Vagina (tissue), 2 donors: ENCODE measurements at places on chromosomes 3 and 15.

DNA sequence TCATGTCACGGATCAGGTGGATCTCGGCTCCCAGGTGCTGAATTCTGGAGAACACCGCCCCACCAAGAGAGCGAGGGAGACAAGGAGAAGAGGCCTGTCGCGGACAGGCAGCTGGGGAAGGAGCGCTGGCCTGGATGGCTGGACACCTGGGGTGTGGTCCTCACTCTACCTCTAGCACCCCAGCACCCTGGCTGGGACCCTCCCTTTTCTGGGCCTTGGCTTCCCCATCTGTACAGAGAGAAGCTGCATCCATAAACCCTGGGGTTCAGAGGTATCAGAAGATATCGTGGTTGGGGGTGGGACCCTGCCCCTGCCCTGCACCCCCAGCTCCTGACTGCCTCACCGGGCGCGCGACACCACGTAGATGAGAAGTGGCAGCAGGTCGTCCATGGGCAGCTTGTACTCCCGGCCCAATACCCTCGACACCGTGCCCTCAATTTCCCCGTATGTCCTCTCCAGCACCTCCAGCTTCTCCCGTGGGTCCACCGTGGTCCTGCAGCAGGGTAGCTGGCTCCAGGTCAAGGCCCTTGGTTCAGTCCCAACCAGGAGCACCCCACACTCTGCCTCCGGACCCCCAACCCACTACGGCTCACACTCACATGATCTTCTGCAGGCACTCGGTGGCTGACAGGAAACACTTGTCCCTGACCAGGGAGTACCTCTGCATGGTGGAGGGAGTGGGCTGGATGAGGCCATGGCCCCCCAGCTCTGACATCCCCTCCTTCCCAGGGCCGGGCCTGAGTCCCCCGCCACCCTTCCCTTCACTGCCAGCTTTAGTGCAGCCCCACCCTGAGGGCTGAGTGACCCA lies 21.7 kb downstream of the ALS2CL start:
- DNase-seq, result no peak
- H3K27ac ChIP-seq, result no peak overlapping the region
- H3K27me3 ChIP-seq, result no peaks in the 10 kb centered on the region
- H3K4me1 ChIP-seq, result no peaks in the 10 kb centered on the region

GRCh38 chr15:51077221-51078153 lies 17.2 kb downstream of the TNFAIP8L3 start:
- H3K27me3 ChIP-seq, result no peaks in the 10 kb centered on the region
- peak overlapping the region; percentile 27 for H3K4me3 ChIP-seq
- peaks cover 27% of the 10 kb centered on the region for H3K4me1 ChIP-seq
- peak overlapping the region; percentile 47 for H3K27ac ChIP-seq
- DNase-seq, result no peak
- H3K36me3 ChIP-seq, result no peaks in the 10 kb centered on the region

DNA sequence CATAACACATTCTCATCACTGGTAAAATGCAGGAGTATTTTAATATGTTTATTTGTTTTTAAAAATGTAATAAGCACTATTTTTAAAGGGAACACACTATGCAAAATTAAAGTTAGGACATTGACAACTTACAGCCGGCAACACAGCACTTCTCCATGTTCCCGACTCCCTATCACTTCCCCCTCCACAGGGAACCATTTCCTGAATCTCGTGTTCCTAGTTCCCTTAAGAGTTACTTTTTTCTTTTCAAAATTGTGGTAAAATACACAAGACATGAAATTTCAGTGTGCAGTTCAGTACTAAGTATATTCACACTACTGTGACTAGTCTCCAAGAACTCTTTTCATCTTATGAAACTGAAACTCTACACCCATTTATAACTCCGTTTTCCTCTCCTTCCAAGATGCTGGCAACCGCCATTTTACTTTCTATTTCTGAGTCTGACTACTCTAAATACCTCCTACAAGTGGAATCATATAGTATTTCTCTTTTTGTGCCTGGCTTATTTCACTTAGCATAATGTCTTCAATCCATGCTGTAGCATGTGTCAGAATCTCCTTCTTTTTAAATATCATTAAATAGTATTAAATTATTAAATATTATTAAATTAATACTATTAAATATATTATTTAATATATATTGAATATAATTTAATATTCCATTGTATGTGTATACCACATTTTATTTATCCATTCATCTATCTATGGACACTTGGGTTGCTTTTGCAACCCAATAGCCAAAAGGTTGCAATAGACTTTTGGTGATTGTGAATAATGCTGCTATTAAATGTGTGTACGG lies 25.9 kb upstream of the UBE2Q2 start:
- H3K27me3 ChIP-seq, result no peaks in the 10 kb centered on the region
- H3K4me1 ChIP-seq, result no peaks in the 10 kb centered on the region
- no peaks in the 10 kb centered on the region for H3K36me3 ChIP-seq
- H3K27ac ChIP-seq, result no peak overlapping the region
- peak overlapping the region; percentile 15 for H3K4me3 ChIP-seq

DNA sequence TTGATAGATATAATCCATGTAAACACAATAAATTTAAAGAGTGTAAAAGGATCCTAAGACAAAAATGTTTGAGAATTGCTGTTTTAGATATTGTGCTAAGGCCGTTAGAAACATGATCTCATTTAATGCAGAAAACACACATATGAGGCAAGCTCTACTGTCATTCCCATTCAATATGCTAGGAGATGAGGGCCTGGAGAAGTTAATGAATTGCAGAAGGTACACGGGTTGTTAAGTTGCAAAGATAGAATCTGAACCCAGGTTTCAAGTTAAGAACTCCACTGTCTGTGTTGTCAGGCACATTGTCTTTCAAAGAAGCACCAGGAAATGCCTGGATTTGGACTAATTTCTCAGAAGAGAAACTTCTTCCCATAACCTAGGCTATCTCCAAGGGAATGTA lies 65.1 kb upstream of the SAMMSON start:
- no peaks in the 10 kb centered on the region for H3K27me3 ChIP-seq
- no peak for DNase-seq
- H3K27ac ChIP-seq, result no peak overlapping the region
- peaks cover 13% of the 10 kb centered on the region for H3K4me1 ChIP-seq
- H3K36me3 ChIP-seq, result no peaks in the 10 kb centered on the region

DNA sequence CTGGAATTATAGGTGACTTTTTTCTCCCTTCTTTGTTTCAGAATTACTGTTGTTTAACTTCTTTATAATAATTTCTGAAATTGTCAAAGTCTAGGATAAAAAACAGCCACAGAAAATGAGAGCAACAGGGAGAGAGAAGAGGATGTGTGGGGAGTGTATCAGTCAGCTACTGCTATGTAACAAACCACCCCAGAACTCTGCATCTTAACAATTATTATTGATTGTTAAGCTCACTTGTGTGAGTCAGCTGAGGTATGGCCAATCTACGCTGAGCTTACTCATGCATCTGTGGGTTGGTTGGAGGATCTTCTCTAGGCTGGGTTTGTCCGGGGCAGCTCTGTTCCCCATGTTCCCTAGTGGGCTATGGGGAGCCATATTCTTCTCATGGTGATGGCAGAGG lies 43.7 kb upstream of the CDV3 start:
- peaks cover 11% of the 10 kb centered on the region for H3K4me1 ChIP-seq
- no peak overlapping the region for H3K27ac ChIP-seq
- H3K36me3 ChIP-seq, result no peaks in the 10 kb centered on the region
- H3K27me3 ChIP-seq, result no peaks in the 10 kb centered on the region
- H3K4me3 ChIP-seq, result no peak overlapping the region

- no peaks in the 10 kb centered on the region for H3K36me3 ChIP-seq
- H3K27ac ChIP-seq, result no peak overlapping the region
- H3K4me1 ChIP-seq, result no peaks in the 10 kb centered on the region
- H3K4me3 ChIP-seq, result no peak overlapping the region
- no peaks in the 10 kb centered on the region for H3K27me3 ChIP-seq
- DNase-seq, result no peak
Measured at GRCh38 chr3:78994174-78995027, 773.4 kb downstream of the ROBO1 start.

DNA sequence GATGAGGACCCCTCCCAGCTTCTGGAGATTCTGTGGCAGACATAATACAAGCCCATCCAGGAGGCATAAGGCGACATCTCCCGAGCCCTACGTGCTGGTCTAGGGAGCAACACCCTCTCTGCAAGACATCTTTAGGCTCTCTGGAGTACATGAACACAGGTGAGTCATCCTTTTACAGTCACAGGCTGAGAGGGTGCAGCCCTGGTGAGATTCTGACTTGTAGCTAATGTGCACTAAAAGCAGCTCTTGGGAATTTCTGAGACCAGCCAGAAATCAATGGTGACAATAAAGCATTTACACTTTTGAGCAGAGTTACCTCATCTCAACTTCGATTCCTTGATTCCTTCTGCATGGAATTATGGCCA lies 131.1 kb downstream of the XXYLT1 start:
- DNase-seq, result no peak
- H3K36me3 ChIP-seq, result no peaks in the 10 kb centered on the region
- H3K4me3 ChIP-seq, result no peak overlapping the region
- H3K27ac ChIP-seq, result no peak overlapping the region
- H3K4me1 ChIP-seq, result peaks cover 15% of the 10 kb centered on the region

DNA sequence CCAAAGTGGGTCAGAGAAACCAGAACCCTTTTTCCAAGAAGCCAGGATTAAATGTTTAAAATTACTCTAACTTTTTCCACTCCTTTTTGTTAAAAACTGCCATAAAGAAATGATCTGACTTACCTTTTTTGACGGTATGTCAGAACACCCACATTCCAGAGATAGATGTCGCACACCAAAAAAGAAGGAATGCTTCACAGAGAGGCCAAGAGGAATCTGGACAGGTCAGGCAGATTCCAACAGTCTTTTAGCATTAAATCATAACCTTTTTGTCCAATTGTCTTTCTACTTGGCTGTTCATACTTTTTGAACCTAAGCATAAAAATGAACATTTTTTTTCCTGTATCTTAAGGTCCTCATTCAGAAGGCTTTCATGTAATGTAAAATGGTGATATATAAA lies 846.9 kb downstream of the NSUN3 start:
- no peak overlapping the region for H3K27ac ChIP-seq
- no peak overlapping the region for H3K4me3 ChIP-seq
- no peaks in the 10 kb centered on the region for H3K27me3 ChIP-seq
- DNase-seq, result no peak

DNA sequence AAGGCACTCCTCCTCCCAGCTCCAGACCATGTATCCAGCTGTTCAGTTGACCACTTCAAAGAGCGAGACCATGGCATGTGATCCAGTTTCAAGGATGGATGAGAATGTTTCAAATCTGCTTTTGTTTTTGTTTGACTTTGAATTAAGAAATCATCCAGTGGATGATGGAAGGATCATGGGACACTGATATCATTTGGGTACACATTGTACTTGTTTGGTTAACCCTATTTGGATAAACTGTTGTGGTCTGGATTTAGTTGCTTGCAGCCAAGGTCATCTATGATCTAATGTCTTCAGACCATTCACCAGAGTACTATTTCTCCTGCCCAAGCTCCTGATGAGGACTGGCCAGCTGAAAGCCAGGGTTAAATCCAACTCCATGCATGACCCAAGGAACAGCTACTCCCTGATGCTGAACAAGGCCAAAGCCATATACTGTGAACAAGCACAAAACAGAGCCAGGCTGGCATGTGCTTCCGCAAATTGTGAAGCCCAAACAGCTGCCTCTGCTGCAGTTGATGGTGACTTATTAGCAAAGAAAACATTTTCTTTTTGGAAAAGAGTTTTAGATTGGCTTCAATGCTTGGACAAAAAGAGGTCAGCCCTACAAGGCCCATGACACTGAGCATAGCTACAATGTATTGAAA lies 5.2 kb upstream of the ADAMTS17 start:
- H3K4me1 ChIP-seq, result peaks cover 13% of the 10 kb centered on the region
- no peak overlapping the region for H3K27ac ChIP-seq
- H3K36me3 ChIP-seq, result no peaks in the 10 kb centered on the region
- no peaks in the 10 kb centered on the region for H3K27me3 ChIP-seq
- no peak for DNase-seq

DNA sequence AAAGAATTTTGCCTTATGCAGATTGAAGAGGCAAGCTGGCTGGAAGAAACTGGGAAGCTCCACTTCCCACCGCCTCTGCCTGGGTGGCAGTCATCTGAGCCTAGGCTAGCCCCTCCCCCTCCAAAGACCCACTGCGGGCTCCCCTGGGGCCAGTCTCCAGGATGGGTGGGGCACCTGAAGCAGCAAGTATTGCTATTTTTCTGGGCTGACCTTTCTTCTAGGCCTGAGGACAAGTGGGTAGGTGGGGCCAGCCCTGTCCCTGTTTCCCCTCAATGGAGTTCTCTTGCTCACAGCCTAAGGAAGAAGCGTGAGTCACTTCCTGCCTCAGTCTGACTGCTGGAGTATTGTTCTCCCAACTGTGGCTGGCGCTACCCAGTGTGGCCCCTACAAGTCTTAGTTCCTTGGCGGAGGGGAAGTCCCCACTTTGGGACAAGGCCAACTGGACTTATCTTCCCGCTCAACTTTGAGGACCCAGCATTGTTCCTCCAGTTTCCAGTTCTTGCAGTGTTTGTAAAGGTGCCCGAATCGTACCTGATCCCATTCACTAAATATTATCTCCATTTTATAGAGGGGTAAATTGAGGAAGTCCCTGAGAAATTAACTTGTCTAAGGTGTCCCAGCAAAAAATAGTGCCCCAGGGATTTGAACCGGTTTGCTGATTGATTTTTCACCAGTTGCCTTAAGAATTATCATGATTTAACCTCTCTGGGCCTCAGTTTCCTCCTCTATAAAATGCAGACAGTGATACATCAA lies 1.4 kb downstream of the FURIN start:
- no peaks in the 10 kb centered on the region for H3K36me3 ChIP-seq
- no peaks in the 10 kb centered on the region for H3K27me3 ChIP-seq
- no peak overlapping the region for H3K4me3 ChIP-seq
- H3K27ac ChIP-seq, result peak overlapping the region; percentile 89

- H3K27me3 ChIP-seq, result no peaks in the 10 kb centered on the region
- no peak for DNase-seq
- no peak overlapping the region for H3K4me3 ChIP-seq
- peaks cover 27% of the 10 kb centered on the region for H3K4me1 ChIP-seq
Measured at GRCh38 chr15:51075826-51076523, 18.7 kb downstream of the TNFAIP8L3 start.

DNA sequence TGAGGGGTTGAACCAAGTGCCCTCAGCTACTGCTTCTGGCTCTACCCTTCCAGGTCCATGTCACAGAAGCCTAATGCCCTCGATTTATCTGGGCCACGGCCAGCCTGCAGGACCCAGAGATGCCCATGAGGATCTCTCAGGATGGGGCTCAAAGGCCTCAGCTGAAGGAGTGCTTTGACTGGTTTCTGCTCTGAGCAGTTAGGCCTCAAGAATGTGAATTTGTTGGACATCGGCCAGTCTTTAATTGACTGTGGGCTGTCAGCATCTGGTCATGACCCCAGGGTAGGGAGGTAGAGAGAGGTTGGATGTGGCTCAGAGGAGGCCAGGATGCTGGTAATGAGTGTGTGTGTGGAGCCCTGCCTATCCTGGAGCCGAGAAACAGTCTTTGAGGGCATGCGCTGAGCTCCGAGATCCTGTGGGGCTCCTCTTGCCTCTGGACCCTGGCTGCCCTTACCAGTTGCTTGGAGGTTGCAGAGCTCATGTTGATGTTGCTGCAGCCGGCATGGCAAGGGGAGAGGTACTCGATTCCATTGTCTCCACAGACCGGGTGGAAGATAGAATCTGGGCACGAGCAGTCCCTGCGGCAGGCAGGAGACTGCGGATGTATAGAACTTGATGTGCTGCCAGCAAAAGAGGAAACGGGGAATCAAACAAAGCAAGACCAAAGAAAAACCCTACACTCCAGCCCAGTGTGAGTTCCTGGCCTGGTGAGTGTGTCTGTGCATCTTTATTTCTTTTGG lies 49.1 kb upstream of the RAB6B start:
- H3K4me1 ChIP-seq, result peaks cover 22% of the 10 kb centered on the region
- no peak overlapping the region for H3K27ac ChIP-seq
- no peak overlapping the region for H3K4me3 ChIP-seq

GRCh38 chr15:67685008-67685599 lies 140.2 kb upstream of the SKOR1 start:
- H3K4me3 ChIP-seq, result no peak overlapping the region
- no peaks in the 10 kb centered on the region for H3K27me3 ChIP-seq
- no peak overlapping the region for H3K27ac ChIP-seq
